AG09309 (cell line): ENCODE measurements at places on chromosomes 2 and 18.

DNA sequence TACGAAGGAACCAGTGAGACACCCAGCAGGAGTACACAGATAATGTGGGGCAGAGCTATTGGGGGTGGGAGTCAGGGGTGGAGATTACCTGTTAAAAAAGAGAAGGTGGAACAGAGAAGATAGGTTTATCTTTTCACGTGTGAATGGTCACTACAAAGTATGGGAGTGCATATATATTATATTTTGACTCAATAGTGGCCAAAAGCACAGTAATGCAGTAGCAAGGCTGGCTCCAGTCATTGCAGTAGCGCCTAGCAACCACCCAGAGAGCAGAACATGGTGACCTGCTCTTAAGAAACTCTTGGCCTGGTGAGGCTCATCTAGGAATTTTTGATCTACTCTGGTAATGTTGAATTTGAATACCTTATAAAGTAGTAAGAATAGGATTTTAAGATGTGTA lies 1.0 kb downstream of the IMPACT start:
- no peak for DNase-seq

DNA sequence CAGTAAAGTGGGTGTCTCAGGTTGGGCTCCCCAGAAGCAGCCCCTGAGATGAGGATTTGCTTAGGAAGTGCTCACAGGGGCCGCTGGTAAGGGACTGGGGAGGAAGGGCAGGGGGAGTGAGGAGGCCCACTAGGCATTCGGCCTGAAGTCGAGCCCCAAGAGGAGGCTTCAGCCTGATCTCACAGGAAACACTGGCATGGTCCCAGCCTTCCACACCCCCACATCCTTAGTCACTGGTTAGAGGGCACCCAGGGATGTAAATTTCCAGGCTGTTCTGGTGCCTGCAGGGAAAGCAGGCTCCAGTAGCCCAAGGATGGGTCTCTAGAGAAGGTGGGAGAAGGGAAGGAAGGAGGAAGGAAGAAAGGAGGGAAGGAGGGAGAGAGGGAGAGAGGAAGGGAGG lies 22.4 kb upstream of the KCNK3 start:
- peak; percentile 17 for DNase-seq

- DNase-seq: no peak
Observed at GRCh38 chr2:223113161-223113560, 61.2 kb downstream of the KCNE4 start.

DNA sequence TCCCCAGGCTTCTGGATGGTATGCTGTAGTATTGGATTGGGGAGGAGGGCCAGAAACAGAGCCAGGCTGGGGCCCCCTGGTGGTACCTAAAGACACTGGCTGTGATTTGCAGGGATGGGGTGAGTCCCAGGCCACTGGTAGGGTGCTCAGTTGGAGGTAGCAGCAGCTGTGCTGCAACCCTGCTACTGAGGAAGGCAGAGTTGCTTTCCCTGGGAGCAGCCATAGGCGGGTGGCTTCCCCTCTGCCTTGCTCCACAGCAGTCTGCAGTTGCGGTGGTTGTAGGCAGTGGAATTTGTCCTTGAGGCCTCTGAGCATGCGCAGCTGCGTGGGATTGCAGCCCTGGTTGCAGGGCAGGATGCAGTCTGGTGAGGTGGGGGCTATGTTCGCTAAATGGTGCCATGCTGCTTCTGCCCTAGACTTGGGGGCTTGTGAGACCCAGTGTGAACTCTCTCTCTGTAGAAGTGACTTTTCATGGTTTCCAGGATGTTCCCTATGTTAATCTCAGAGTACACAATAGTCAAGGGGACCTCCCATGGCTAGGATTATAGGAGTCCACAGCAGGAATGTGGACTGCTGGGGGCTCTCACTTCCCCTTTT lies 443.5 kb downstream of the XIRP2 start:
- DNase-seq: no peak

- no peak for DNase-seq
Observed at GRCh38 chr2:118223992-118224894, 136.0 kb downstream of the INSIG2 start.

DNA sequence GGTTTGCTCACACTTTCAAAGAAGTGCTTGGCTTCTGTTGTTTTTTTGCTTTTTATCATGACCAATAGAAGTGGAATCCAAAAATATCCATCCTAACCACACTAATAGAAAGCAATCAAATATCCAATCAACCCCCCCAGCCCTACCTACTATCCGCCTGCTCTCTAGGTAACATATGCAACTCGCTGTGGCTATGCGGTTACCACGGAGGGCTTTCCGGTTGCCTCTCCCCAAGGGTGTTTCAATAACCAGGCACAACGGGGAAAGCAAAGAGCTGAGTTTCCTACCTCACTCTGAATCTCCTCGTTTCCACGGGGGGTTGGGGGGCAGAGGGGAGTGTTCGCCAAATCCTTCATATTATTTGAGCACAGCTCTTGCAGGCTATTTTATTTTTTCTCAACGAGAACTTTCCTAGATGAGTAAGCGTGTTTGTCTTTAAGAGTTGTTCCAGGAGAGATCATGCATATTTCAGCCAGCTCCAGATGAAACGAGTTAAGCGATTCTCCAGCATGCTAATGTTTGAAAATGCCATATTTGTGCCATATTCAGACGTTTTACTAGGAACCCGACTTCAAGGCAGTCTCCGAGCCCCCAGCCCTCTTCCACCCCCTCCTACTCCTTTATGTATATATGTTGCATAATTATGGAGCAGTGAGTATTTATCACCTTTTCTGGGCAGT lies 30.3 kb downstream of the PAX3 start:
- no peak for DNase-seq

- DNase-seq: no peak
Observed at GRCh38 chr2:169743549-169743948, 9.9 kb downstream of the KLHL23 start.

GRCh38 chr2:170255971-170256370 lies 78.0 kb downstream of the MYO3B start:
- DNase-seq: peak; percentile 8

DNA sequence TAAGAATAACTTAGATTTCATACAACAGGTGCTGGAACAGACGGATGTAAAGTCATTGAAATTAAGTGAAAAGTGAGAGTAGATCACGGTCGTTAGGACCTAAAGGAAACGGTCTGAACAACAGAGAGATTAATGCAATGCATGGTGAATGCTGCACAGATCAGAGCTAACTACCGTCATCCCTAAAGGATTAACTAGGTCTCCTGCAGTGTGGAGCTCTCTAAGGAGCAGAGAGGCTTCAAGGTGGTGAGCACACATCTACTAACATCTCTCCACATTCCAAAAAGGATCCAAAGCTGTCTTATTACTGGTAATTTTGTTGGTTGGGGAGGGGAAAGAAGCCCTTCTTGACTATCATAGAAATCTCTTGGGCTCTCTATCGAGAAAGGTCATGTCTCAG lies 75.3 kb downstream of the CABYR start:
- no peak for DNase-seq

DNA sequence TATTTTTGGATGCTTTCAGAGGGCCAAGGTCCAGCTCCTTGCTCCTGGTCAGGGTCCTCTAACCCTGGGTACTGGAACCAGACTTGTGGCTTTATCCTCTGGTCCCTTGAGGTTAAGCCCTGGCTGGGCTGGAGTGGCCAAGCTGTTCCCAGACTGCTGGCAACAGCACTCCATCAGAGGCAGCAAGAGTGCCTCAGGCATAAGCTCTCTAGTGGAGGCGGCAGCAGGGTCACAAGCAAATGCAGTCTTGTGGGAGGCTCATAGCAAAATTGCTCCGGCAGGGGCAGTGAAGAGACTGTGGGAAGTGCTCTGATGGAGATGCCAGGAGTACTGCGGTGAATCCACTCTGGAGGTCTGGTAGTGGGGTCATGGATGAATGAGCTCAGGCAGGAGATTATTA lies 128.9 kb upstream of the OTOS start:
- no peak for DNase-seq

GRCh38 chr2:238286987-238287736 lies 1.2 kb downstream of the PER2 start:
- DNase-seq: no peak

GRCh38 chr2:166651080-166651675 lies 157.1 kb upstream of the SCN7A start:
- no peak for DNase-seq

GRCh38 chr2:97931118-97931857 lies 64.5 kb downstream of the TMEM131 start:
- no peak for DNase-seq

GRCh38 chr2:80326214-80326613 lies 21.7 kb upstream of the LRRTM1 start:
- DNase-seq: no peak

- no peak for DNase-seq
Observed at GRCh38 chr18:50297621-50298442, 10.3 kb upstream of the CXXC1 start.

- DNase-seq: no peak
Observed at GRCh38 chr18:53165770-53166169, 825.8 kb downstream of the DCC start.

- DNase-seq: no peak
Observed at GRCh38 chr2:133541797-133542196, 26.5 kb downstream of the NCKAP5 start.

- no peak for DNase-seq
Observed at GRCh38 chr2:209936106-209936666, 66.3 kb upstream of the RPE start.

DNA sequence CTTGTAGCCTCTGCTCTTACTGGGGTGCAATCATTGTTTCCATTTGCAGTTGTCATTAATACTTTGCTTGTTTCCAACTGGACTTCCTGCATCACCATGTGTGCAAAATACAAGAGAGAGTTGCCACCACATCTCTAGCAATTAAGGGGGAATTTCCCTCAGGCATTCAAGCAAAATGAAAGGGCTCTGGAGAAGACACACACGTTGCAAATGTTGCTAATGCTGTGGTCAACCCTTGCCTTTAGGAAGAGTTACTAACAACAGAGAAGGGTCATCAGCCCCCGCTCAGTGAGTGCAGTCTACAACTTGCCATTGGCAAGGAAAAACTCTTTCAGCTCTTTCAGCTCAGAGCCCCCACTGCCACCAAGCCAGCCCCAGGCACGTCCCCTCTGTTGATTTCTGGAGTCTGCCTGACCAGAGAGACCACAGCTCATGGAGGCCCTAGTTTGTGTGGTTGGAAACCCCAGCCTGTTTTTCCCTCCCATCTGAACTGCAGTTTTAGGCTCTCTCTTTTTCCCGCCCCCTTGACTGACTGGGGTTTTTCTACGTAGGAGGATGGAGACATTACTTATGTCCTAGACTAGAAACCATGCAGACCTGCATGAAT lies 25.9 kb upstream of the GPR45 start:
- no peak for DNase-seq

- DNase-seq: no peak
Observed at GRCh38 chr18:73136134-73136533, 268.3 kb upstream of the NETO1 start.
